ENCODE measurements at places on chromosomes 13 and 19. TPM values are rescaled to one million over a fixed set of nuclear protein-coding genes. Genes with fewer than 3 reads are reported as not detected.

- H3K4me1 ChIP-seq: no peaks in the 10 kb centered on the region
- no peak overlapping the region for H3K4me3 ChIP-seq
Measured at GRCh38 chr13:29991343-29991742, 140.9 kb upstream of the UBL3 start.

- no peaks in the 10 kb centered on the region for H3K36me3 ChIP-seq
- peaks cover 47% of the 10 kb centered on the region for H3K27me3 ChIP-seq
Measured at GRCh38 chr13:110314516-110315245, 7.6 kb downstream of the COL4A2 start.

DNA sequence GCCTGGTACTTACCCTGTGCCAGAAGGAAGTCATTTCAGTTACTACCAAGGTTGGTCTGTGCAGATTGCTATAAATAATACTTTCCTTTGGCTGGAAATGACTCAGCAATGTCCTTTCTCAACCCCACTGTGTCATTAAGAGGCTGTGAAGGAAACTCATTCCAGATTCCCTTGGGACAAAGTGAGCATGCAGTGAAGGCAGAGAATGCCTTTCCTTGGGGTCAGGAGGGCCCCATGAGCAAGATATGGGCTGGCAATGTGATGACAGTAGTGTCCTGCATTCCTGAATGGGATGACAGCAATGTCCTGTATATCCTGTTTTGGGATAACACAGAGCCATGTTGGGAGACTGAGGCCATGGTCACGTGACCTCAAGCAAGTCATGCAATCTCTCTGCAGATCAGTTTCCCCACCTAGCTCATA lies 213.1 kb upstream of the TMTC4 start:
- no peak overlapping the region for H3K27ac ChIP-seq
- H3K27me3 ChIP-seq: peaks cover 31% of the 10 kb centered on the region
- no peaks in the 10 kb centered on the region for H3K36me3 ChIP-seq
- no peak overlapping the region for H3K4me3 ChIP-seq
- no peak for DNase-seq
- H3K4me1 ChIP-seq: no peaks in the 10 kb centered on the region

DNA sequence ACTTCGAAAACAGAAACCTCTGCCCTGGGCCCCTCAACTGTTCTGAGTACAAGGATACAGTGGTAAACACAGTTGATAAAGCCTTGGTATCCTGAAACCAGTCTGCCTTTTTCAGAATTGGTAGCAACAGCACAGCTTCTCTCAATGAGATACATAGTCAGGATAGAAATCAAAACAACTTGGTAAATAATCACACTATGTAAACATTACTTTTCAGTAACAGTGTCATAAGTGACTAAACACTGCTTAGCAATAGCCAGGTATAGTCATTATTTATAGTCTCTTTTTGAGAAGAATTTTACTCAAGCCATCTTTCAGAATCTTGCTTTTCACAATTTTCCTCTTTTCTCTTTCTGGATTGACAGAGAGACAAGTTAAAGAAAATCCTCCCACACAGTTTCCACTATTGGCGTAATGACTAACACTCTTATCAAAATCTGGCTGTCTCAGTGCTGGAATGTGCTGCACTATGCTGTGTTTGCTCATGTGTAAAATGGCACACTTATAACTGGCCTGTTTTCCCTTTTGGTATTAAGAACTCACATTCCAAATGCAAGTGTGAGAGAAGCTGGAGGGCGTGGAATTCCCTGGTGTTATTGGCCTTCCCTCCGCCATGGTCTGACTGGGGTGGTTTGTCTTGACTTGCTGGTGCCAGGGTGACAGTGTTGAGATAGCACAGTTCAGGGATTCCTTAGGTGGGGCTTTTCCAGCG lies 368.8 kb downstream of the TDRD3 start:
- no peaks in the 10 kb centered on the region for H3K36me3 ChIP-seq
- H3K27me3 ChIP-seq: no peaks in the 10 kb centered on the region
- DNase-seq: no peak
- no peak overlapping the region for H3K4me3 ChIP-seq
- no peaks in the 10 kb centered on the region for H3K4me1 ChIP-seq
- H3K27ac ChIP-seq: no peak overlapping the region

DNA sequence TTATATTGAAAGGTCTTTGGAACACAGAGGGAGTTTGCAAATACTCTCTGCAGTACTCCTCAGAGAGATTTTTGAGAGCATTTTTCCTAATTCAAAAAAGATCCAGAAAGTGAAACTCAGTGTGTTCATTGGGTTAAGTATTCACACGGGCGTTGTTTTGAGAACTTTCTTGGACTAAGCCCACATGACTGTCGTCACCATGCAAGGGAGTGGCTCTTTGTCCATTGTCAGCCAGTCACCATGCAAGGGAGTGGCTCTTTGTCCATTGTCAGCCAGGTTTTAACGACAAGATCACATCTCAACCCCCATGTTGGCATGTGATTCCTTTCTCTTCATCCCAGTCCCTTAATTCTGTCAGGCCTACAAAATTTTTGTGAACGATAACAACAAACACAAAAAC lies 81.2 kb upstream of the STK24 start:
- H3K27ac ChIP-seq: no peak overlapping the region
- H3K36me3 ChIP-seq: no peaks in the 10 kb centered on the region
- H3K27me3 ChIP-seq: peaks cover 9% of the 10 kb centered on the region
- peaks cover 4% of the 10 kb centered on the region for H3K4me1 ChIP-seq

GRCh38 chr19:44957526-44957925 lies 2.3 kb downstream of the CLPTM1 start:
- DNase-seq: no peak
- H3K36me3 ChIP-seq: no peaks in the 10 kb centered on the region
- H3K4me1 ChIP-seq: peaks cover 58% of the 10 kb centered on the region
- H3K27ac ChIP-seq: peak overlapping the region; percentile 92

DNA sequence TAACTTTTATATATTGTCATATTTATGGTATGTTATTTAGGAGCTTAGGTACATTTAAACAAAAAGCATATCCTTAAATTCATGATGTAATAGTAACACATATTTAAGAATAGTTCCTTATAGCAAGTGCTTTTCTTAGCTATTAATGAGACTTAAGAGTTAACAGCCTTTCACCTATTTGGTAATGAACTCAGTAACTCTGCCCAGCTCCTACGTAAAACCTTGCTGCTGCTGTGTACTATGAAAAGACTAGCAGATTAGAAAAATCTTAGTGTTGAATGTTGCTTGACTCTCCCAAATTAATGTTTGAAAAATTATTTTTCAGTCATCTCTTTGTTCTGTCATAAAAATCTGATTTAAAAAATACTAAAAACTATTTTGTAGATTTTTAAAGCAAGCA lies 6.9 kb downstream of the GPR180 start:
- H3K27ac ChIP-seq: no peak overlapping the region
- H3K36me3 ChIP-seq: peaks cover 2% of the 10 kb centered on the region
- peaks cover 21% of the 10 kb centered on the region for H3K4me1 ChIP-seq
- no peaks in the 10 kb centered on the region for H3K27me3 ChIP-seq

DNA sequence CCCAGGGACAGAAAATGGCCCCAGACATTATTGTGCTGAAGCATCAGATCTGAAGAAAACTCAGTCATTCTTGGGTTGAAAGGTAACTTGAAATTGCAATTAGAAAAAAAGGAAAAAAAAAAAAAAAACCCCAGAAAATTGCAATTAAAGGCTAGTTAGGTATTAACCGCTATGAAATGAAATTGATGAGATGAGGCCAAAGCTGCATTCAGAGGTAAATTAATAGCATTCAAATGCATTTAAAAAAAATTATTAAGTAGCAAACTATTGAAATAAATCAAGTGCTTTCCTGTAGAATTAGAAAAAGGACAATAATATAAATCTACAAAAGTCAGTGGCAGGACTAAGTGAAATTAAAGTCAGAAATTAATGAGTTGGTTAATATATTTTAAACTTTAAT lies 6.4 kb downstream of the PGLS start:
- peaks cover 7% of the 10 kb centered on the region for H3K36me3 ChIP-seq
- DNase-seq: no peak
- H3K4me3 ChIP-seq: no peak overlapping the region
- no peaks in the 10 kb centered on the region for H3K27me3 ChIP-seq
- peaks cover 18% of the 10 kb centered on the region for H3K4me1 ChIP-seq

GRCh38 chr13:107203146-107203847 lies 635.4 kb upstream of the ARGLU1 start:
- H3K27me3 ChIP-seq: peaks cover 7% of the 10 kb centered on the region
- H3K4me3 ChIP-seq: no peak overlapping the region
- H3K36me3 ChIP-seq: no peaks in the 10 kb centered on the region
- H3K4me1 ChIP-seq: no peaks in the 10 kb centered on the region
- H3K27ac ChIP-seq: no peak overlapping the region

GRCh38 chr13:85283408-85283807 lies 515.8 kb downstream of the SLITRK6 start:
- H3K27me3 ChIP-seq: no peaks in the 10 kb centered on the region
- no peaks in the 10 kb centered on the region for H3K4me1 ChIP-seq
- H3K4me3 ChIP-seq: no peak overlapping the region
- no peak overlapping the region for H3K27ac ChIP-seq
- DNase-seq: no peak
- H3K36me3 ChIP-seq: no peaks in the 10 kb centered on the region

ARL11 gene
- 0.65 TPM for total RNA-seq

CGB7 gene
- not detected for total RNA-seq

PABPC3 gene
- 0.58 TPM for total RNA-seq

SBSN gene
- total RNA-seq: not detected

All from activated T-cell treated with anti-CD3 and anti-CD28 coated beads, Interleukin-2, amount 50 U/mL, for 72 hours (primary cell).